ENCODE measurements at places on chromosomes 7 and 10.

GRCh38 chr7:135204341-135204749 lies 7.0 kb downstream of the WDR91 start:
- DNase-seq: no peak

- no peak for DNase-seq
These were observed 236.2 kb downstream of the FGFR2 start for GRCh38 chr10:121362026-121362425.

- DNase-seq: no peak
These were observed 3.8 kb downstream of the CLIP2 start for GRCh38 chr7:74292757-74293576.

DNA sequence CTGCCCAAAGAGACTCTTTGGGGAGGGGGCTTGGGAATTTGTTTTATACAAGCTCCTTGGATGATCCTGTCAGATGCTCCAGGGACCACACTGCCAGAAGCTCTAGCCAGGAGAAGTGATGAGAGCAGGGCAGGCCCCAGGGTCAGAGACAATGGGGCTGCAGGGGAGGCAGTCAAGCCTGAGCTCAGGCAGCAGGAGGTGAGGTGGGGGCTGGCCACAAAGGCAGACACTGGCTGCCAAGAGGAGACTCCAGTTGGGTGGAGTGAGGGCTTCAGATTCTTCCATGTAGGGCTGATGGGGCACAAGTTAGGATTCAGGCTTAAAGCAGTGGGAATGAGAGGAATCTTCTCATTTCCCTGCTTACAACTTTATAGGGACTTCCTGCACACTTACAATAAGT lies 35.6 kb upstream of the LOXL4 start:
- no peak for DNase-seq

DNA sequence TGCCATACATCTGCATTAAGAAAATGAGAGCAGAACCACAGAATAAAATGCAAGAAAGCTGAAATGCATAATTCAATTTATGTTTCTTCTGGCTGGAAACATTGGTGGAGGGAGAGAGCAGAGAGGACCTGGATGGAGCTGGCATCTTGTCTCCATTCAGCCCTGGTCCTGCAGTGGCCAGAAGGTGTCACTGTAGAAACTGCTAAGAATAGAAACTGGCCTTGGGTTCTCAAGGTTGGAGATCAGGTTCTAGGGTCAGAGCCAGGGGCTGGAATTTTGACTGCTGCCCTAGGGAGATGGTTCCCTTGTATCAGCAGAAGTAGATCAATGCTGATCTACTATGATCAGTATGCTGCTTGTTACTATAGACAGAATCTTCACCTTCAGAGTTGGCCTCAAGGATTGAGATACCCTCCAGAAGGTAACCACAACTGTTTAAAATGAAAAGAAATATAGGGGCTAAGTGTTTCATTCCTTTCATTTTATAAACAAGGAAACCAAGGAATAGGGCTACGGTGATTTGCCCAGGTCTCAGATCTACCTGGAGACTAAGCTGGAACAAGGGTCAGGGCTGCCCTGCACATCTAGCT lies 13.1 kb downstream of the TAS2R41 start:
- peak; percentile 38 for DNase-seq

GRCh38 chr10:87695074-87695473 lies 35.4 kb downstream of the PAPSS2 start:
- no peak for DNase-seq

DNA sequence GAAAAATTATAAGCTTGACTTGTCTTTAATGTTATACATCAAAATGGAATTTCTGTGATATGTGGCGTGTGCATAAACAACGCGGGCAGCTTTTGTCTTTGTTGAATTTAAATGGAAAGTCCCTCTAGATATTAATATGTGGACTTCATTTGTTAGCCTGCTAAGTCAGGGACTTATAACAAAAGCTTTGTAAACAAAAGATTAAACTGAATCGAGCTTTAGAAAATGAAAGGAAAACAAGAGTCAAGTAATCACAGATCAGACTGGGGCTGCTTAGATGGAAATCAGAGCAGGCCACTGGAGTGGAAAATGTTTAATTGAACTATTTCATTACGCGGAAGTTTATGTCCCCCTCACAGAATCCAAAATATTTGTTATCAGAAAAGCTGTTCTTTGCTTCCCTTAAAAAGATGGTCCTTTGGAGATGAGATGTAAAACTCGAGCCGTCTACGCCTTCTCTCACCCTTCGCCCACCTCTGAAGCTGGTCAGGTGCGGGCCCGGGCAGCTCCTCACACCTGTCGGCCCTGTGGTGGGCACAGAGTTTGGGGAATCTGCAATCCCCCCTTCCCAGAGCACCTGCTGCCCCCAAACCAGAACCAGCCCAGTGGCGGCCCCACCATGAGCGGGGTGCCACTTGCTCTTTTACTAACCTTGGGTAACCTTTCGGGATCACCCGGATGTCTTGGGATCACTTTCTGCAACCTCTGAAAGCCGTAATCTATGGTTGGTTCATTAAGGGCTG lies 116.2 kb downstream of the EBF3 start:
- DNase-seq: no peak

- no peak for DNase-seq
These were observed 28.0 kb downstream of the ABLIM1 start for GRCh38 chr10:114629824-114630730.

GRCh38 chr7:141225916-141226618 lies 152.2 kb downstream of the TMEM178B start:
- no peak for DNase-seq

DNA sequence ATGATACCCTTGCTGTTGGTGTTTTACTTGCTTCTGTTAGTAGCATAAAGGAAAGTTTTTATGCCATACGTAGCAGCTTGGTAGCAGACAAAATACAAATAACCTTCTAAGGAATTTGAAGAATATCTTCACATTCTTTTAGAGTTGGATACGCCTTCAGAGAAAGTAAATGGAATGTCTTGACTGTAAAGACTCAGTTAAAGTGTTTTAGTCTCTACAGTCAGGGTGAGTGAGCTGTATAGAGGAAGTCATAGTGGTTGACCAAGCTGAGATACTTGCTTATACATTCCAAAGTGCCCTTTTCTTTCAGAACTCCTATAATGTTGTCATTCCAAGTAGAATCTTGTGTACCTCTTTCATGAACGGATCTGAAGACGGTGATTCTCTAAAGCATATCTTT lies 37.7 kb downstream of the RABGEF1 start:
- no peak for DNase-seq

GRCh38 chr7:52670608-52671225 lies 364.7 kb upstream of the POM121L12 start:
- DNase-seq: no peak

GRCh38 chr10:77146712-77147336 lies 490.8 kb downstream of the KCNMA1 start:
- DNase-seq: no peak

- DNase-seq: peak; percentile 45
These were observed 23.9 kb downstream of the UNC5B start for GRCh38 chr10:71236286-71236685.

DNA sequence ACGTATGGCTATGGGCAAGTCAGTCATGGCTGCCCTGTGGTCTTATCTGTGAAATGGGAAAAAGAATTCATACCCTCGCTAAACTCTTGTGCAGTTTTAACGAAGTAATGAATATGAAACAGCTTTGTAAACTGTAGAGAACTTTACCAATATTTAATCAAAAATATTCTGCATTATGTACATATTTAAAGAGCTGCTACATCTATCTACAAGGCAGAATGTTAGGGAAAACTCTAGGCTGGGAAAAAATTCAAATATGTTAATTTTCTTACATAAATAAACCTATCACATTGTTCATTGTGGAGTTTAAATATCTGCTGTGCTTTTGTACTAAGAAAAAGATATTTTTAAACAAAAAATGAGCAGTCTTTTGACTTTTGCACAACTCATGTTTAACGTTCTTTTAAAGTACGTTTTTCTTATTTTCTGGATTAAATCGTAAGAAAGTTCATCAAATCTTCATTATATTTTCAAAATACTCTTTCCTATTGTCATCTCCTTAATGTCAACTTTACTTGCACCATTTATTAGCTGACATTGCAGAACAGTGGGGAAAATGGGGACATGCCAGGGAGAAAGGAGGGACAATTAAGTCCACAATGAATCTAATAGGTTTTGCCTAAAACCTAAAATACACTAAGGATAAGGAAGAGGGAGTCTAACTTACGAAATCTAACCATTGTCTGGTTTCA lies 57.5 kb downstream of the ICA1 start:
- DNase-seq: no peak

DNA sequence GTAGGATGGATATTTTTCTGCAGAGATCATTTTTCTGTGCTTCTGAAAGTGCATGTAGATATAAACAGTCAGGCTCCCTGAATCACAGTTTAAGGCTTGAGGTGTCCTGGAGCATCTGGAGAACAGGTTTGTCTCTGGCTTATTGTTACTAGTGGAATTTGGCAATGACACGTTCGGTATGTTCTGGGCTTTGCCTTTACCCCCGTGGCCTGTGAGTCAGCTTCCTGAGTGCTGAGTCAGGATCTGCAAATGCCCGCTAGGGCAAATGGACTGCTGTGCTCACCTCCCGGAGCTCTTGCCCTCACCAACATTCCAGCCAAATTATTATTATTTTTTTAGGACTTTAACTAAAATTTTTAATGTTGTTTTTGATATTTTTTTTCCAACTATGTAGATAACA lies 192.5 kb upstream of the PRSS1 start:
- peak; percentile 25 for DNase-seq

GRCh38 chr7:35319606-35320005 lies 65.7 kb upstream of the TBX20 start:
- DNase-seq: no peak

- DNase-seq: no peak
These were observed 61.0 kb upstream of the SFMBT2 start for GRCh38 chr10:7471720-7472367.

DNA sequence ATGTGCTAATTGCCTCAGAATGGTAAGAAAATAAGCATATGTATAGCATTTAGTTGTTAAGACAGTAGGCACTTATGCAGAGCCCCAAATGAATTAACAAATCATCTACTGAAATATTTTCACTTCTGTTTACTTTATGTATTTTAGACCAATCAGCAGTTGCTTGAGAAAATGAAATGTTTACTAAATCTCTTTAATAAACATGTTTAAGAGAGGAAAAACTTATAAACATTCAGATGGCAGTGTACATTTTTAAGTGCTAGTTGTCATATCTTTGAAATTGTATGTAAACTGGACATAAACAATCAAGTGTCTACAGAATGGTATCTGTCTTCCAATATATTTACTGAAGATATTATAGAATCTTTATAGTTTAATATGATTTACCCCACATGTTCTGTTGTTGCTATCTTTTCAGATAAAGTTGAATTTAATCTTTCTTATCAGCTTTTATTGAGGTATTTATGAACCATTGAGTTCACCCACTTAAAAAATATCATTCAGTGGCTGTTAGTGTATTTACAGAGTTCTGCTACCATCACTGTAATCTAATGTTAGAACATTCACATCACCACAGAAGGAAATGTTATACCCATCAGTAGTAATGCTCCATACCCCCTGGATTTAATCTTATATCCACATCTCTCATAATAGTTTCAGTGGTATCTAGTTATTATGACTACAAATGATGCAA lies 264.3 kb downstream of the ADK start:
- DNase-seq: no peak

GRCh38 chr7:43650457-43651052 lies 67.6 kb downstream of the STK17A start:
- no peak for DNase-seq

GRCh38 chr10:14624600-14624999 lies 150.1 kb downstream of the FAM107B start:
- DNase-seq: no peak

DNA sequence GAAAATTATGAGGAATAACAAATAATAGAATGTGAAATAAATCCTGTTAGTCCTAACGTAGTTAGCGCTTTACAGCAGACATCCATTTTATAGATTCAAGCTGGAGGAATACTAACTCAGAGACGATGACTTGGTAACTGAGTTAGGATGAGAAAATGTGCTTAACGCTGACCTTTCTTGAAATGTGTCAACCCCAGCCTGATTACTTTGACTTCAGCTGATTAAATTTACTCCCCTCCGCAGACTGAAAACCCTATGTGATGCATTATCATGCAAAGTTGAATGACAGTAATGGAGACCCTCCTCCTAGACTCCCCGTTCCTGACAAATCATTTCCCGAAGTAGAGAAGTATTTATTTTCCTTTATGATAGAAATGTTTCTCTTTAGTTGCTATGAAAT lies 54.5 kb downstream of the WDFY4 start:
- no peak for DNase-seq

DNA sequence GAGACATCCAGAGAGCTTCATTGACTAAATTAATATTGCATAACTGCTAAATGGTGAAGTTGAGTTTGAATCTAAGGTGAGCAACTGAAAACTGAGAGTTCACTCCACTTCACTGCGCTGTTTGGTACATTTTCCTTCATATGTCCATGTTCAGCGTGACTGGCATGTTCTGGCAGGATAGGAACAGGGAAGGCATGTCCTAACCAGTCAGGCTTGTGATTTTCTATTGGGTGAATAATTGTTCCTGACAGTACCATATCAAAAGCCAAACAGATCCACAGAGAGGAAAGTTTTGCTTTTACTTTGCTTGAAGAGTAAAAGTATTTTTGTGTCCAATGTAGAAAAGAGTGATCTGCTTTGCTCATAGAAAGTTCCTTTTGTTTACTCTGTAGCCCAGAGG lies 53.2 kb downstream of the WDFY4 start:
- no peak for DNase-seq

- no peak for DNase-seq
These were observed 175.2 kb upstream of the TNRC18 start for GRCh38 chr7:5598769-5599371.

- no peak for DNase-seq
These were observed 316.3 kb downstream of the TNS3 start for GRCh38 chr7:47265621-47266020.

DNA sequence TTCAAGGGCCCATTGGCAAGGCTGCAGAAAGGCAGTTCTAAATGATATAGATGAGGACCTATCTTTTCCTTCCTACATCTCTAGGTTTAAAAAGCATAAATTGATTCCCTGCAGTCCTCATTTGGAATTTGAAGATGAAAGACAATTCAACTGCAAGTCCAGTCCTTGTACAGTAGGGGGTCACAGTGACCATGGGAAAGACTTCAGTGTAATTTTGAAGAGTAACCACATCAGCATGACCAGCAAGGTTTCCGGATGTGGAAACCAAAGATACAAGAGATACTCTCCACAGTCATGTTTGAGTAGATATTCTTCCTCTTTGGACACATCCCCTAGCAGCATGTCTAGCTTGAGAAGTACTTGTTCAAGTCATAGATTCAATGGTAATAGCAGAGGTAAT lies 539.3 kb upstream of the TEX47 start:
- no peak for DNase-seq
